ENCODE measurements at places on chromosomes 4 and X. TPM values are rescaled to one million over a fixed set of nuclear protein-coding genes. Genes with fewer than 3 reads are reported as not detected.

Gene STS
- 8.9 TPM for total RNA-seq

Gene CCKAR
- not detected for total RNA-seq

Gene TEX13C
- total RNA-seq = not detected

Gene SPANXC
- not detected for total RNA-seq

Gene TKTL1
- total RNA-seq = not detected

GRCh38 chr4:145822581-145822980 is 116.0 kb downstream of the ZNF827 start:
- DNase-seq = no peak

DNA sequence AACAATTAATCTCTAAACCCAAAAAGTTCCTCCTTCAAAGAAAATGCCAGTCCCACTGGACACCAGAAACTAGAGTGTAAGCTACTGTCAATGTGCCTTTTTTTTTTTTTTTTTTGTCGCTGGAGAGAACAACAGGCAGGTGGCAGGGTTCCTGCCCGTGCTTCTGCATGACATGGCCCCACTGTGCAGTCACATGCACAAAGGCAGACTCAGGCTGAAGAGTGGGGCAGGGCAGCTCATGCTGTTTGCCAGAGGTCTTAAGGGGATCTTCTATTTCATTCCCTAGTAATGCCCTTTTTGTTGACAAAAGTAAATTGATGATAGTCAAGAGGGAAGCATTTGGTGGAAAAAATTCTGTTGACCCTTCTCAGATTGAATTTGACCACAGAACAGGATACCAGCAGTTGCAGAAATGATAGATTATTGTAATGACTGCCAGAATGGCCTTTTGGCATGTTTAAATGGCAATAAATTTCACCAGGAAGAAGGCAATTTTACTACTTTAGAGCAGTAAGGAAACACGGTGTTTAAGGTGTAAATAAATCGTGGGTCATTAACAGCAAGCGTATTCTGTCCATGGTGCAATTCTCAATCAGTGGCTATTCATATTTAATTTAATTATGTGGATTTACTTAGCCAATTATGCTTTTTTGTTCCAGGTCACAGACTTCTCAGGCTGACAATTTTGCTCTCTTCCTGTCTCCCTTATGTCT is 80.9 kb downstream of the NKX6-1 start:
- no peak for DNase-seq

DNA sequence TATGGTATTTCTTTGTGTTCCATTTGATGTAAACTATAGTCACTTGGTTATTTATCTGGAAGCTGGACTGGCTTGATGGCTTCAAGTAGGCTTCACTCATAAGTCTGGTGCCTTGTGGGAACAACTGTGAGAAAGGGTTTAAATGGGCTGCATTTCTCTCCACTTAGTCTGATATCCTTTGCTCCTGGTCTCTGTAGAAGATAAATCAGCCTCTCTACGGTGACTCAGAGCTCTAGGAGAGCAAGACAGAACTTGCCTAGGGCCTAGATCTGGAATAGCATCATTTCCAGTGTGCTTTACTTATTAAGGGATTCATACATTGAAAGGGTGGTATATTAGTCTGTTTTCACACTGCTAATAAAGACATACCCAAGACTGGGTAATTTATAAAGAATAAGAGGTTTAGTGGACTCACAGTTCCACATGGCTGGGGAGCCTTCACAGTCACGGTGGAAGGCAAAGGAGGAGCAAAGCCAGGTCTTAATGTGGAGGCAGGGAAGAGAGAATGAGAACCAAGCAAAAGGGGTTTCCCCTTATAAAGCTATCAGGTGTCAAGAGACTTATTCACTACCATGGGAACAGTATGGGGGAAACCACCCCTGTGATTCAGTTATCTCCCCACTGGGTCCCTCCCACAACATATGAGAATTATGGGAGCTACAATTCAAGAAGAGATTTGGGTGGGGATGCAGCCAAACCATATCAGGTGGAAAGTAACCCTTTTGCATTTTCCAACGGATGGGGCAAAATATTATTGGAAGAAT is 1746.4 kb upstream of the PCDH7 start:
- DNase-seq = no peak

DNA sequence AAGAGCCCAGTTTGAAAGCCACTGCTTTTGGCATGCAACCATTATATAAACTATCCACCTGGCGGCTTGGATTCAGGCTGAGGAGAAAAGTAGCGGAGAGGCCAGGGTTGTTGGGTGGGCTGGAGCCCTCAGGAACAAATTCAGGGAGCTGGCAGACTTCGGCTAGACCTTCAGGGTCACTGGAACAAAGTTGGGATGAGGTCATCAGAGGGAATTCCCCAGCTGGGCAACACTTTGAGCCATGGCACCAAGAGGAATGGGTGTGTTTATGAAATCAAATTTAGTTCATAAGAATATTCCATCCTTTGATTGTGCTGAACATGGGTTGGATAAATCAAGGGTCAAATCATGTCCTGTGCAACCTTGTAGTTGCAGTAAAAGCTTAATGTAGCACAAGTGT is 22.0 kb downstream of the MTMR1 start:
- no peak for DNase-seq

- DNase-seq = no peak
Measured at GRCh38 chrX:33840176-33840575, 291.9 kb downstream of the FAM47A start.

GRCh38 chr4:115851918-115852766 is 738.7 kb upstream of the NDST4 start:
- no peak for DNase-seq

GRCh38 chr4:155675709-155676429 is 9.2 kb downstream of the GUCY1A1 start:
- no peak for DNase-seq

DNA sequence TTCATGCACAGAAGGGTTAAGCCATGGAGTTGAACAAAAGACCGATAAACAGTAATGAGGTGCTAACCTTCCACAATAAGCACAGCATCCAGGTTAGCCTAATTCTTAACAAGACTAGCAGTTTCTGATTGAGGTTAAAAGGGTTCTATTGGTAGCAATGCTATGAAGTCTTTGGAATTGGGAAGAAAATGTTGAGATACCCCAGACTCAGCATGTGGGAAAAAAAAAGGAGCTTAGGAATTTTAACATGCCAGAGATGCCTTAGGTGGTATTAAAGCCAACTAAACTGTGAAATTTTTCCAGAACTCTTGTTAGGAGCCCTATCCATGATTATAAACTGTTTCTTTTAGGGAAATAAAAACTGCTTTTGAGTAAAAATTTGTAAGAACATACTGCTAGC is 391.7 kb downstream of the GABRG1 start:
- no peak for DNase-seq

- DNase-seq = no peak
Measured at GRCh38 chr4:168919706-168920324, 90.2 kb downstream of the CBR4 start.
